ENCODE measurements at places on chromosomes 6 and 20. TPM values are rescaled to one million over a fixed set of nuclear protein-coding genes. Genes with fewer than 3 reads are reported as not detected.

HAO1 gene
- total RNA-seq, result not detected

SEL1L2 gene
- not detected for total RNA-seq

PTK6 gene
- total RNA-seq, result 0.22 TPM

IPCEF1 gene
- total RNA-seq, result 0.11 TPM

OLIG3 gene
- total RNA-seq, result not detected
